ENCODE measurements at places on chromosomes 12 and 14.

GRCh38 chr14:96285667-96286066 is 29.7 kb downstream of the BDKRB1 start:
- DNase-seq: no peak

DNA sequence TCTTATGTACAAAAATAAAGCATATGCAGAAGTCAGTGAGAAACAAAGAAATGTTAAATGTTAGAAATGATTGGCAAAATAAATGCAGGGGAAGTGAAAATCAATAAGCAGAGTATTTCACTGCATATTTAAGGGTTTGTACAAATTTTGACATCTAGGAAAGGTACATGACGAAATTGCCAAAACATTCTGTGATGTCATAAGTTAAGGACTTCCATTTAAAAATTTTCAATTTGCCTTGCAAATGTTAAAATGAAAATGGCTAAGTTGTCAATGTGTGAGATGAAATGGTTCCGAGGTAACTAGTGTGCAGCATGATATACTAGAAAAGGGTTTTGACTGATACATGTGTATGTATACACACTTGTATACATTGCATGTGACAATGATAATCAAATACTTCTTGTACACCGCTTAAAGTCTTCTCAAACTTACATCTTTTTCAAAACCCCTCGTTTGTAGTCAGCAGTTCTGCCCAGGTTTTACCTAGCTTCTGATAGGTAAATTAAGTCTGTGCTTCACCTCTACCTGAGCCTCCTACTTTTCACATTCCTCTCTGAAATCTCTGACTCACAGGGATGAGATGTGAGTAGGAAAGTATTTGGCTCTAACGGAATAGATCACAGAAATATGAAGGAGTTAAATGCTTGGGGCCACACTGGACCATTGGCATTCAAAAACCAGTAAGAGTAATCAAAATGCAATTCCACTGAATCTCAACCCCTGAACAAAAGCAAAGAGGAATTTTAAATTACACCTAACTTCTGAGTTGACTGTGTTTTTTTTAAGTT is 442.4 kb upstream of the FOXG1 start:
- DNase-seq: no peak

DNA sequence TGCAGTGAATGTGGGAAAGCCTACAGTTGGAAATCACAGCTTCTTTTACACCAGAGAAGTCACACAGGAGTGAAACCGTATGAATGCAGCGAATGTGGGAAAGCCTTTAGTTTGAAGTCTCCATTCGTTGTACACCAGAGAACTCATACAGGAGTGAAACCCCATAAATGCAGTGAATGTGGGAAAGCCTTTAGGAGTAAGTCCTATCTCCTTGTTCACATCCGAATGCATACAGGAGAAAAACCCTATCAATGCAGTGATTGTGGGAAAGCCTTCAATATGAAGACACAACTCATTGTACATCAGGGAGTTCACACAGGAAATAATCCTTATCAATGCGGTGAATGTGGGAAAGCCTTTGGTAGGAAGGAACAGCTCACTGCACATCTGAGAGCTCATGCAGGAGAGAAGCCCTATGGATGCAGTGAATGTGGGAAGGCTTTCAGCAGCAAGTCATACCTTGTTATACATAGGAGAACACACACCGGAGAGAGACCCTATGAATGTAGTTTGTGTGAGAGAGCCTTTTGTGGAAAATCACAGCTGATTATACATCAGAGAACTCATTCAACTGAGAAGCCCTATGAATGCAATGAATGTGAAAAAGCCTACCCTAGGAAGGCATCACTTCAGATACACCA is 24.6 kb downstream of the ZNF26 start:
- DNase-seq: no peak

DNA sequence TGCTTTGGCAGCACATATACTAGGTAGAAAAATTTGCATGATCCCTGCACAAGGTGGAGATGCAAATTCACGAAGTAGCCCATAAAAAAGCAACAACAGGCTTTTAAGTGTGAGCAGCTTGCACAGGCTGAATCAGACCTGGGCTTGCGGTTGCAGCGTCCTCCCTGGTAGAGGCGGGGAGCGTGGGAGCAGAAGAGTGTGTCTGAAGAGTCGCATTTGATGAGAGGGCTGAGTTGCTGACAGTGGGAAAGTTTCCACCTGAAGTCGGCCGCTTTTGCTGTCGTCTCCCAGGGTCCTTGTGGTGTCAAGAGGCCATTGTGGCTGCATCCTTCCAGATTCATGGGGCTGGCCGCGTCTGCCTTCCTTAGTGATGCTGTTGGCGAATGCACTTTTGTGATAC is 6.2 kb downstream of the AACS start:
- DNase-seq: no peak

GRCh38 chr12:29429999-29430715 is 49.2 kb upstream of the ERGIC2 start:
- DNase-seq: no peak

DNA sequence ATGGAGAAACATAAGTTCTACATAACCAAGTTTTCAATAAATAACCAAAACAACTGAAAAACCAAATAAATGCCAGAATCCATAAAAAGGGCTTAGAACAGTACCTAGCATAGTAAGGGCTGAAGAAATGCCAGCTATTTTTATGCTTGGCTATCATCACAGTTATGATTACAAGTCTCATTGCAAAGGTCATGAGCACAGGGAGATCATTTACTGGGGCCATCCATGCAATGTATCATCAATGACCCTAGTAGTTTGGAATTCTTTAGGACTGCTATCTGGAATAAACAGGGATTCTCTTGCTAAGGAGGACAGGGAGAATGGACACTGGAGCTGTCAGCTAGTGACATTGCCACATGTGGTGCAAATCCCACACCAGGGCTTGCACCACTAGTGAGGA is 92.5 kb upstream of the NAP1L1 start:
- no peak for DNase-seq

All from hindlimb muscle (tissue), 1 donor.